ENCODE measurements at places on chromosomes 7 and 10.

DNA sequence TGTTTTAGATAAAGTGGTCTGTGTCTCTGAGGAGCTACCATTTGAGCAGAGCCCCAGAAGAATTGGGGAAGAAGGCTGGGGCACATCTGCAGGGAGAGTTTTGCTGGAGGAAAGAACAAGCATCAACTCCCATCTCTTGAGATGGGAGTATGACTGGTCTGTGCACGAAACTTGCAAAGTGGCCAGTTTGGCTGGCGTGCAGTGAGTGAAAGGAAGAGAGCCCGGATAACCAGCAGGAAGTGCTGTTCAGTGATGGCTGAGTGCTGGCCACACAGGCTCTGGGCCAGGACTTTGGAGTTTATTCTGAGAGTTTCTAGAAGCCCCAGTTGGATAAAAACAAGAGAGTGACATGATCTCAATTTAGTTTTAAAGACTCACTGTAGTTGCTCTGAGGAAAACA is 34.4 kb upstream of the SVIL start:
- DNase-seq, result no peak

DNA sequence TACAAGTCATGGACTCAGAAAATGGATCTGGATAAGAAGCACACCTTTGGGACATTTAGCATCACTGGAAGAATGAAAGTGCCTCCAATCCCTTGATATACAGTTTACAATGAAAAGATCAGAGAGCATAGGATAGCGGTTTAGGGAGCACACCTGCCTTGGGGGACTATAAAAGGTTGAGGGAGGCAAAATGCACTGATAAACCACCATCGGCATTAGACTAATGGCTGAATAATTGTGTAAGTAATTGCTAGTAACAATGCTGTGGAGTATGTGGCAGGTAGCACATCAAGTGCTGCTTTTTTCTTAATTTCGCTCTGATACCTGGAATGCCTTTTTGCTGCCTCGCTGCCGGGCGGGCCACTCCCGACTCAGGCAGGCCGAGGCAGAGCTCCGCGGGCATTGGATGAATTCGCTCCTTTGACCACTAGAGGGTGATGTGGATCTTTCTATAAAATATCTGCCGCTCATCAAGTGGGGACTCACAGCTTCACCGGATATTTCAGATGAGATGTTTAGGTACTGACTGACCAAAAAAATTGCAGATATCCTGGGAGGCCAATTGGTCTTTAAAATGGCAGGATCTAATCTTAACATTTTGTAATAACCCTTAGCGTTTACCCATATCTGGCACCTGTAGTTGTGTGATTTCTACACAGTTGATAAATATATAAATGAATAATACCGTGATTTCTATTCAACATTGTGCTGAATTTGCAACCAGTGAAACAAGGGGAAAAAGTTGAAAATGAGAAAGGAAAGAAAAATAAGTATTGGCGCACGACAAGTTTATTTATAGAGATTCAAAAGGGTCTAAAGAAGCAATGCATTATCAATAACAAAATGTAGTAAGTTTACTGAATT is 116.8 kb upstream of the PRSS1 start:
- peak; percentile 24 for DNase-seq

DNA sequence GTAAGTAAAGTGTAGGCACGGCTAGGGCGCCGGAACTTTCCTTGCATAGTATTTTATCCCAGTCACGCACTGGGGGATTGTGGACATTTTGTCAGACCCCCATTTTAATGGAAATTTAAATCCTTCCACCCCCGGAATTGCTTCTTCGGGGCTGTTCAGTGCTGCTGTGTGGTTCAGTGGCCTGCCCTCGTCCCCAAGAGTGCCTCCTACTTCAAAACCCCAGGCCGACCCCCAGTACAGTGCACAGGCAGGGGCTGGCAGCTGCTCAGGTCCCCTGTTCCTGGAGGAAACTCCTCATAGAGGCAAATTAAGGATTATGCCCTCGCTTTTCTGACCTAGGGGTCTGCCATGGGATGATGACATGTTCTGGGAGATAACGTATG is 94.5 kb downstream of the PTPRE start:
- no peak for DNase-seq

DNA sequence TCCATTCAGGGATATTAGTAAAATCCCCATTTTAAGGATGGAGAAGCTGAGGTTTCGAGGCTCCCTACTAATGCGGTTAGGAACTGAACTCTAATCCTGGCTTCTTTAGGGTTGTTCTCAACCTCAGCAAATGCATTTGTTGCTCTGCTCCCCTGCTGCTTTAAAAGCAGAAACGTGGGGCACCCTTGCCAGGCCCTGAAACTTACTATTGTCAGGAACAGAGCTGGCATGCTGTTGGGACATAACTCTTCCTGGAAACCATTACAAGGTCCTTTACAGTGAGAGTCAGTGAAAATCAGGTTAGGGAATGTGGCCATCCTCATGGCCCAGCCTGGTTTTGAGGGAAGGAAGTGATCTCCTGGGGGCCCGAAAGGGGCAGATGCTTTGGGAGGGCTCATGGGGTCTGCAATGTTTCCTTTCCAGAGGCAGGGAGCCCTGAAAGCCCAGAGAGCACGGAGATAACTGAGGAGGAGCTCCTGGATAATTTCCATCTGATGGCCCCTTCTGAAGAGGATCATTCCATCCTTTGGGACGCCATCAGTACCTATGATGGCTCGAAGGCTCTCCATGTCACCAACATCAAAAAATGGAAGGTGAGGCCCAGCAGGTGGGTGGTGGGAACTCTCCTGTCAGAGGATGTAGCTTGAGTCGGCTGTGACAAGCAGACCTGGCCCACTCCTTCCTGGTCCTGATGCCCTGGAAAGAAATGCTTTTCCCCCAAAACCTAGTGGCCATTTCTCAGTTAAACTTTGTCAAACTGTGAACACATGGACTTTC is 2.0 kb downstream of the IGFBP1 start:
- no peak for DNase-seq

DNA sequence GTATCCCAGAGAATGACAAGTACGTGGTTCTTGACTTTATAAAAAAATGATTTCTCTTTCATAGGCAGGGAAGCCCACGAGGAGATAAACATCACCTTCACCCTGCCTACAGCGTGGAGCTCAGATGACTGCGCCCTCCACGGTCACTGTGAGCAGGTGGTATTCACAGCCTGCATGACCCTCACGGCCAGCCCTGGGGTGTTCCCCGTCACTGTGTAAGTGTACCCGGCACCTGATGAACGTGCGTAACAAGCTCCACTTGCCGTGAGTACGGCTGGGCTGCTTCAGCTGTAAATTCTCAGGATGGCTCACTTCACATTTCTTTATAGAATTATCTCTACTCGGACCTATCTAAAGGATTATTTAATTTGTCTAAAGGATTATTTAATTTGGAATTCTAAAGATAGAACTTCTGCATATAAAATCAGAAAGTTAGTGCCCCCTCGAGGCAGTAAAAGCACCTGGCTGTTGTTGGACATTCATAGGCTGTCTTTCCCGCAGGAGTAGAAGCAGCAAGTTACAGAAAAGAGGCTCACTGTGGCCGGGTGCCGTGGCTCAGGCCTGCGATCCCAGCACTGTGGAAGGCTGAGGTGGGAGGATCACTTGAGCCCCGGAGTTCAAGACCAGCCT is 27.6 kb downstream of the TMEM248 start:
- DNase-seq, result no peak

GRCh38 chr7:133529861-133530260 is 277.0 kb downstream of the EXOC4 start:
- no peak for DNase-seq

- no peak for DNase-seq
Measured at GRCh38 chr7:132022188-132022587, 465.8 kb upstream of the PODXL start.

DNA sequence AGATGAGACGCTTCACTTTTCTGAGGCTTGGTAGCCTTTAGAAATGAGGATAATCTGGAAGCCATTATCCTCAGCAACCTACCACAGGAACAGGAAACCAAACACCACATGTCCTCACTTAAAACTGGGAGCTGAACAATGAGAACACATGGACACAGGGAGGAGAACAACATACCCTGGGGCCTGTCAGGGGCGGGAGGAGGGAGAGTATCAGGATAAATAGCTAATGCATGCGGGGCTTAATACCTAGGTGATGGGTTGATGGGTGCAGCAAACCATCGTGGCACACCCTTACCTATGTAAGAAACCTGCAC is 48.9 kb downstream of the LRGUK start:
- no peak for DNase-seq

GRCh38 chr10:71748671-71749191 is 24.6 kb downstream of the VSIR start:
- no peak for DNase-seq

DNA sequence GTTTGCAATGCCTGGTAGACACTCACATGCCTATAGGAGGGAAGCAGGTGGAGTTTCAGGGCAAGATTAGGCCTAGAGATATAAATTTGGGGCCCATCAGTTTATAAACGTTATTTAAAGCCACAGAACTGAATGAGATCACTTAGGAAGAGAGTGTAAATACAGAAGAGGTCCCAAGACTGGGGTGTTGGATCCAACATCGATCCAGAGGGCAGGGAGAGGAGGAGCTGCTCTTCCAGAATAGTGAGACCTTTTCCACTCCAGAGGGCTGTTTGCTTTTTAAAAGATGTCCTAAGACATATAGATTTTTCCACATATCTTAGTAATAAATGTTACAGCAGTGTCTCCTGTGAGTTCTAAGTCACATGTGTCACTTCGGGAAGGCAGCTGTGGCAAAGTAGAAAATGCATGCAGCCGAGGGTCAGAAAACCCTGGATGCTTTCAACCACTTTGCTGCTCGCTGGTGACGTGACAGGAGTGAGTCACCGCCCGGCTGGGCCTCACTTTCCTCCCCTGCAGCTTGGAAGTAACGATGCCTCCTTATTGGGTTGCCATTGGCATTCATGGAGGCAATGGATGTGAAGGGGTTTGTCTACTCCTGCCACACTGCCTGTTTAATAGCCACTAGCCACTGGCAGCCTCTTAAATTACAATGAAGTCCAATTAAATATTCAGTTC is 95.4 kb downstream of the TRIL start:
- no peak for DNase-seq

DNA sequence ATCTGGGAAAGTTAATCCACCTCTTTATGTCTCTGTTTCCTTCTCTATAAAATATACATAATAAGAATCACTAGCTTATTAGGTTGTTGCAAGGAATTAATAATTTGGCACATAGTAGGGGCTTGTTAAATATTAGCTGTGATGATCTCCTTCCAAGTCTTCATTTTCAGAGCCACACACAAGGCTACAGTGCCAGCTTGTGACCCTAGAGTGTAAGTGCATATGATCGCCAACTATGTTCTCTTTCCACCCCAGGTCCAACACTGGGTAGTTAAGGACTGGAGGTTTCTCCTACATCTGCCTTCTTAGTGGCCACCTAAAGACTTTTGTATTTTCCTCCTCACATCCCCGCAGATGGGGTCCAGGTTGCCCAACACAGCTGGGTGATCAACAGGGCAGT is 17.9 kb upstream of the ACSM6 start:
- DNase-seq, result no peak

DNA sequence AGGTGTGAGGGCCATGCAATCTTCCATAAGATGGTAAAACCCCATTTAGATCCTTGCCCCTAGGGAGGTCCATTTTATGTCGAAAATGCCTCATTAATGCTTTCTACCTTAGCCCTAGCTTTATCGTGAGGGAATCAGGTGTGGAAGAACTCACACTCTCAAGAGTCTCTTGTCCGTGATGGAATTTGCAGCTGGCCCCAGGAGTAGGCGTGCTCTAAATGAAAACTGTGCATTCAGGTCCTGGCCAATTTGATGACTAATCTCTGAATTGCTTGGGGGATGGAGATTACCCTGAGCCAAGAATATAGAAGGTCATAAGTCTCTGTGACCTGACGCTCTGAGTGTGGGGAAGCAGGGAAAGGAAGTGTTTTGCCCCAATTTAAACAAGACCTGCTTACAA is 6.6 kb downstream of the C10orf90 start:
- no peak for DNase-seq

GRCh38 chr10:89175816-89176215 is 31.3 kb downstream of the CH25H start:
- DNase-seq, result no peak

DNA sequence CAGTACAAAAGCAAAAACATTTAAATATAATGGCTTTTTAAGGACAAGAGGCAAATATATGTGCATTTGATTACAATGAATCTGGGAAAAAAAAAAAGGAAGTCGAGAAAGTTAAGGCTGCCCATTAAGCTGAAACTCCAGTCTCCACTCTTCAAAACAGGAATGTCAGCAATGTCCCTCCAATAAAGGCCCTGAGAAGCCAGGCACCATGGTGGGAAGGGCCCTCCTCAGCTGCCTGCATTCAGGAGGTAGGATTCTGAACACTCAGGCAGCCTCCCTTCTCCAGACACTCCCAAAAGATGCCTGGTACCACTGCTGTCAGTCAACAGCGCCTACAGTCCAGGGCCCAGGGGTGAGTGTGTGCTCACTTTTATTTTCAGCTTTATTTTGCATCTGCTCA is 121.3 kb upstream of the MGMT start:
- DNase-seq, result no peak

DNA sequence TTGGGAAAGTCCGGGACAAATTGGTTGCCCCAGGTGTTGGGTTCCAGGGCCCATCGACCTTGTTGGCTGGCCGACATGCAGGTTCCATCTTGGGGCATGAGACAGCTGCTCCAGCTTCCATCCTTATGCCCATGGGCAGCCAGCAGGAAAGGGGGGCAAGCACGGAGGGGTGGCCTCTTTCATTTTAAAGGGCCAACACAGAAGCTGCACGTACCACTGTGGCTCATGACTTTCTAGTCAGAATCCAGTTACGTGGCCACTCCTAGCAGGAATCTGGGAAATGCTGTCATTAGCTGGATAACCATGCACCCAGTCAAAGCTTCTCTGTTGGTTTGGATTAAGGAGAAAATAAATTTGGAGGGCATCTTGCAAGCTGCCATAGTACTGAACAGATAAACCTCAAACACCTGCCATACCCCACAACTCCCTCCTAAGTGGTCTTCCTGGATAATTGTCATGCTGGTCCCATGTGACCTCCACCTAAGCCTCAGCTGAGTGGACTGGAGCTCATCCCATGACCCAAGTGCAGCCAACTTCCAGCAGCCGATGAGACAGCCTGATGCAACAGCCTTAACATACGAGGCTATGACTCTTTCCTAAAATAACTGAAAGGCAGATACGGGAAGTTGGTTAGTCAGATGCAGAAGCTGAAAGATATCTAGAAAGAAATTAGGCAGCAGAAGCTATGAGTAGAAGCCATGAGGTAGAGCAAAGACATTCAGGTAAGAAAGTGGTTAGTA is 21.4 kb upstream of the GSDME start:
- DNase-seq, result no peak

DNA sequence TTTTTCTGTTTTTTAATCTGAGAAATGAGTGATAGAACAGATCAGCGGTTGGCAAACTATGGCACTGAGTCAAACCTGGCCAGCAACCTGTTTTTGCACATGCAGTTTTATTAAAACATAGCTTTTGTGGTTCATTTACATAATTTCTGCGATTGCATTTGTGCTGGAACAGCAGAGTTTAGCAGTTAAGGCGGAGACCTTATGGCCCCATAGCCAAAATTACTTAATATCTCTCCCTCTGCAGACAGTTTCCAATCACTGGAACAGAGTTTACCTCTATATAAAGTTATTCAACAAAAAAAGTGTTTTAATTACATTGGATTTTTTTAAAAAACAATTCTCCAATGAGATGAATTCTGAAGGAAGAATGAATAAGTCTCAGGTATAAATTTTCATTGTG is 212.1 kb downstream of the DGKB start:
- DNase-seq, result no peak

All from stimulated activated CD8-positive, alpha-beta memory T cell treated with anti-CD3 and anti-CD28 coated beads, Interleukin-4, amount 100 ng/mL, for 4 hours (primary cell).